ENCODE measurements at places on chromosomes 5 and 9. TPM values are rescaled to one million over a fixed set of nuclear protein-coding genes. Genes with fewer than 3 reads are reported as not detected.

- H3K27ac ChIP-seq = no peak overlapping the region
- no peaks in the 10 kb centered on the region for H3K36me3 ChIP-seq
- DNase-seq = no peak
- H3K27me3 ChIP-seq = no peaks in the 10 kb centered on the region
- no peaks in the 10 kb centered on the region for H3K4me1 ChIP-seq
Measured at GRCh38 chr5:112063856-112064255, 306.9 kb upstream of the NREP start.

DNA sequence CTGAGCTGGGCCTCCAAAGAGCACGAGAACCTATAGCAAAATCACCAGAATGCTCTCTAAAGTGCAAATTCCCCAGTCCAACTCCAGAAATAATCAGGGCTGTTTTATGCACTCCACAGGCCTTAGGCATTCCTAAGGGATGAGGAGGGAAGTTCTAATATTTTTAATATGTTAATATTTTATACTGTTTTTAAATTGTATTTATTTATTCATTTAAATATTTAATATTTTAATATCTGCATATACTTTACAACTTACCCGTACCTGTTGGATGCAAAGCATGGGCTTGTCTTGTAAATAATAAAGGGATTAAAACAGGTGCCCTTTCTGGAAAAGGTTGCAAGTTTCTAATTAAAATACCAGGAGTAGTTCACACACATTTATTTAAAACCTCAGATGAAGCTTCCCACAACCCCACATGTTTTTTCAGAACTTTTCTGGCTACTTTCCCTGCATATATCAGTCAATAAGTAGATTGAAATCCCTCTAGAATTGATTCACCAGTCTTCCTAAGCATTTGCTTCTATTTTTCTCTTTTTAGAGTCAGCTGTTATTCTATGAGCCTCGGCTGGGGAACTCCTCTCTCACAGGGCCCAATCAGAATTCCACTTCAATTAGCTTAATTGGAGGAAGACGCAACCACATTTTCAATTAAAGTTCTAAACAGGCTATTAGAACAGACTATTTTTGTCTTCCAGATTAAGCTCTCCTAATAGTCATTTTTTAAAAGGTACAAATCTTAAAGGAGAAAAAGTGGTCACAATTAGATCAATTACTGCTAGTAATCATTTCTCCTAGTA is 140.8 kb downstream of the CDH6 start:
- no peaks in the 10 kb centered on the region for H3K27me3 ChIP-seq
- no peak for DNase-seq
- no peaks in the 10 kb centered on the region for H3K36me3 ChIP-seq
- no peaks in the 10 kb centered on the region for H3K4me1 ChIP-seq
- no peak overlapping the region for H3K4me3 ChIP-seq

DNA sequence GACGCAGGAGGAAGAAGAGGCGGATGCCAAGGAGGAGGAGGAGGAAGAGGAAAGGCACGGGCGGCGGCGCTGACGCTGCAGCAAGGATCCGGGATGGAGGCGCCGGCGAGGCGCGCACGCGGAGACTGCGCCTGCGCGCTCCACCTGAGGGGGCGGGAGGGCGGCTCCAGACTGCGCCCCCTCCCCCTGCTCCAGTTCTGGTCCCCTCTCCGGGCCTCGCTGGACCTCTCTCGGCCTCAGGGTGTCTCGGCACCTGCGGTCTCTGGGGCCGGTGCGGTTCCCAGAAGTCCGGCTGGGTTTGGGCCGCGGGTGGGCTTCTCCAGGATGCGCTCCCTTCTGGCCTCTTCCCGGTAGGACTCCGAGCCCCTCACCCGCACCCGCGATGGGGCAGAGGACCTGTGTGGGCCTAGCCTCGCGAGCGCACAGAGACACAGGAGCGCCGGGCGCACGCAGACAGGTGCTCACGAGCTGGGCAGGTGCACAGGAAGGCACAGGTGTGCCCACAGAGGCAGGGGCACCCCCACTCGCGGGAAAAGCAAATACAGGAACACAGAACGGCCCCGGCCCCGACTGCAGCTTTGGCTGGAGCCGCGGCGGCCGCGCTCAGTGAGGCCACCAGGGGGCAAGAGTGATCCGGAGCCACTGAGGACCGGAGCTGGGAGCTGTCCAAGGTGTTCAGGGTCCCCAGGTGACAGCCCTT is at the start of gene NPDC1:
Gene NPDC1 (minus strand): TSS at position 90 of the 700 bp plus-strand sequence. CDS start 188 bp downstream, outside the sequence.
- H3K4me1 ChIP-seq = peaks cover 15% of the 10 kb centered on the region
- H3K27me3 ChIP-seq = peaks cover 28% of the 10 kb centered on the region
- H3K27ac ChIP-seq = no peak within 1 kb of the TSS
- H3K36me3 ChIP-seq = no peaks in the 10 kb centered on the region

DNA sequence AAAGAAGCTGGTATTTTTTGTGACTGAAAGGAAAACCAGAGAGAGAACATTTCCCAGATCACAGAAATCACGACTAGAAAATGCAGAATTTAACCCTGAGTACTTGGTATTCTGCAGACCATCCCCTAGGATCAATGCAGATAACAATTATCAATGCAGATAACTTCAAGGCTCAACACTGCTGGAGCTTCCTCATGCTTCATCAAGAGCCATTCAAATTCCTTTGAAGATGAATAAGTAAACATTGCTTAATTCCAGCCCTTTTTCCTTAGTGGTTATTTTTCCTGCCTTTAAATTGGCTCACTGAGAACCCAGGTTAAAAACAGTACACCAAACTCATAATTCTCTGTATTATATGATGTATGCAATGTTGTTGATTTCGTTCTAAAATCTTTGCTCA is 370.1 kb upstream of the TLE4 start:
- no peaks in the 10 kb centered on the region for H3K4me1 ChIP-seq
- H3K36me3 ChIP-seq = no peaks in the 10 kb centered on the region
- no peak for DNase-seq
- H3K4me3 ChIP-seq = no peak overlapping the region
- peaks cover 2% of the 10 kb centered on the region for H3K27me3 ChIP-seq

HAPLN1 gene
- total RNA-seq = not detected

DNA sequence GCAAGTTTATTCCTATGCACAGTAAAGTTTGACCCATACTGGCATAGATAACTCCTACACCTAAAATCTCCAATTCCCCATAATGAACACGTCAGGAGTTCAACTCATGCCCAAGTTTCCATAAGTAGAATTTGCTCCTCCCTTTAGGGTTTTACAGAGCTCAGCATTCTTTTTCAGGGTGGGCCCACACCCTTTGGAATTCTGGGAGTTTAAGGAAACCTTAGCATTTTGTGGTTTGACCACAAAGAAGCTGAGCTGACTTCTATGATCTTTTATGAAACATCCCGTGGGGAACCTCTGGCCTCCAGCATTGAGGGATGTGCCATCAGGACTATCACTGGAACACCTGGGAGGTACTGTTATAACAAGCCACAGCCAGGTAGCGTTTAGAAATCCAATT is 220.6 kb upstream of the MAP3K1 start:
- H3K36me3 ChIP-seq = peaks cover 1% of the 10 kb centered on the region
- no peak for DNase-seq
- no peak overlapping the region for H3K27ac ChIP-seq
- H3K4me1 ChIP-seq = peaks cover 9% of the 10 kb centered on the region
- H3K27me3 ChIP-seq = peaks cover 10% of the 10 kb centered on the region
- H3K4me3 ChIP-seq = no peak overlapping the region

Measured in activated CD8-positive, alpha-beta T cell treated with anti-CD3 and anti-CD28 coated beads, Interleukin-2, amount 10 ng/mL, durations not matched to agents 7 days and 5 days (primary cell).